ENCODE measurements at places on chromosomes 1 and 21.

DNA sequence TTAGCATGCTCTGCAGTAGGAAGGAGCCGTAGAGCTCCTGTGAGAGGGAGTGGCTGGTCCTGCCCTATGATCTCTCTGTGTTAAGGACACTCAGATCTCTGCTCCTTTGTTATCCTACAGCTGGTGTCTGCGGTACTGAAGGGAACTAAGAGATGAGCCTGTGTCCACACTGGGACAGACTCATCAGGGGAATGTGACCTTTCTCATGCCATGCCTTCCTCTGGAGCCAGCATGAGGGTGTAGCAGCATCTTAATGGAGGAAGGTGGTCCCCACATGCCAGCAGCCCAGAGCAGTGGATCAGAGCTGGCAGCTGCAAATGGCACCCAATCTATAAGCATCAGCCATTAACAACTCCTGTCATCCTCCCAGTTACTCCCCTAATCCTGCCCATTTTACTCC is 24.7 kb upstream of the GUCA2B start:
- DNase-seq: no peak

GRCh38 chr1:218633238-218633988 is 288.3 kb downstream of the TGFB2 start:
- DNase-seq: no peak

GRCh38 chr1:214261206-214262123 is 19.5 kb upstream of the SMYD2 start:
- DNase-seq: peak; percentile 57

DNA sequence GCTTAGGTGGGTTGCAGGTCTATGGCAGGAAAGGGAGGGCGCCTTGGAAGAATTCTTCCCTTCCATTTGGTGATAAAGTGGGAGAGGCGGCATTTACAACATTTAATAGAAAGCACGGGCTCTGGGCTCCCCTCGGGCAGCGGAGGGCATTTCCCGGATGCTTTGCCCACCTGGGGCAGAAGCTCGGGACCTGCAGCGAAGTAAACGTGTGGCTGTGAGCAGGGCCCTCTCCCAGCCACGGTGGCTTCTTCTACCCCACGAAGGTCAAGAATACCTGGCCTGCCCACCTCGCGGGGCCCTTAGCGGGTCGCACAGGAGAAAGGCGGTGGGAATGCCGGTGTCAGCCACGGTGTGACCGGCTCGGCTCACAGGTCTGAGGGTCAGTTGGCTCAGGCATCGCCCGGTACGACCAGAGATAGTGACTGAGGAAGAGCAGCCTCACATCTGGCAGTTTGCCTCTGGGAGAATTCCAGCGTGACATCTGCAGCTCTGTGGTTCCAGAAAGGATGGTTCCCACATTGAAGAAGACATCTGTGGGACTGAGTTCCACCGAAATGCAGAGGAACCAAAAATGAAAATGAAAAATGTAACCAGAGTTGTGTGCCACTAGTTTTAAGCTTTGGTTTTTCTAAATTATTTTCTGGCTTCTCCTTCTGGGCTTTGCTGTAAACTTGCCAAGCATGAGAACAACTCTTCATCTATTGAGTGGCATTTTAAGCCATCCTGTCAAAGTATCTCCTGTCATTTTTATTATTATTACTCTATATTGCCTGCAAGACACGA is 720 bp upstream of the F3 start:
- DNase-seq: peak; percentile 64

DNA sequence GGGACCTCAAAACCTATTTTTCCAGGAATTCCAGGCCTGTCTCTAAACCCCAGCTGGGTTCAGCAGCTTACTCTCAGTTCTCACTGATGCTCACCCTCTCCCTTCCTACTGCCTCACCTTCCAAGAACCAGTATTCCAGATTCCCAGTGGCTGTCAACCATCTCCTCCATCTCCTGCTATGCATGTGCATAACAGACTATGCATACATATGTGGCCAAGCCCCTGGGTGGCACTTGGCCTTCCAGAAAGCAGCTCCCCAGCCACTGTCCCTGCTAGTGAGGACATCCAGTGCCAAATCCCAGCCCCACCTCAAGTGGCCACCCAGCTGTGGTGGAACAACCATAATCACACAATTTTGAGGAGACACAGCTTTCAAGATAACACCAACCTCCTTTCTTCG is 475.7 kb upstream of the PKN2 start:
- no peak for DNase-seq

GRCh38 chr21:32779983-32780382 is 8.4 kb upstream of the PAXBP1 start:
- no peak for DNase-seq

DNA sequence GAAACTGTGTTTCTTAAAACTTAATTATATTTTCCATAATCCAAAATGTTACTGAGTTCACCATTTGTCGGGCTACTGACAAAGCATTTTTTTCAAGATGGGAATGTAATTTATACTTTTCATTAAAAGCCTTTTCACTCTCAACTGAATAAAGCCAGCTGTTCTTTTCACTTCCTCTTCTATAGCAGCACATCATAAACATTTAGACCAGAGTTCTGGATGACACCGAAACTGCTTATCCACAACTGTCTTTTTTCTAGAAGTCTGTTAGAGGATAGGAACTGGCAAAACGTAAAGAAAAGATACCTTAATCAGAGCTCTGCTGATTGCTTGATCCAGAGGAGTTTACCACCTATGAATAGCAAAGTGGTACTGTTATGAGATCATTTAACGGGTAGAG is 594.7 kb downstream of the ADGRL2 start:
- DNase-seq: no peak

- no peak for DNase-seq
These were observed 40.7 kb downstream of the WDR3 start for GRCh38 chr1:117970252-117970651.

DNA sequence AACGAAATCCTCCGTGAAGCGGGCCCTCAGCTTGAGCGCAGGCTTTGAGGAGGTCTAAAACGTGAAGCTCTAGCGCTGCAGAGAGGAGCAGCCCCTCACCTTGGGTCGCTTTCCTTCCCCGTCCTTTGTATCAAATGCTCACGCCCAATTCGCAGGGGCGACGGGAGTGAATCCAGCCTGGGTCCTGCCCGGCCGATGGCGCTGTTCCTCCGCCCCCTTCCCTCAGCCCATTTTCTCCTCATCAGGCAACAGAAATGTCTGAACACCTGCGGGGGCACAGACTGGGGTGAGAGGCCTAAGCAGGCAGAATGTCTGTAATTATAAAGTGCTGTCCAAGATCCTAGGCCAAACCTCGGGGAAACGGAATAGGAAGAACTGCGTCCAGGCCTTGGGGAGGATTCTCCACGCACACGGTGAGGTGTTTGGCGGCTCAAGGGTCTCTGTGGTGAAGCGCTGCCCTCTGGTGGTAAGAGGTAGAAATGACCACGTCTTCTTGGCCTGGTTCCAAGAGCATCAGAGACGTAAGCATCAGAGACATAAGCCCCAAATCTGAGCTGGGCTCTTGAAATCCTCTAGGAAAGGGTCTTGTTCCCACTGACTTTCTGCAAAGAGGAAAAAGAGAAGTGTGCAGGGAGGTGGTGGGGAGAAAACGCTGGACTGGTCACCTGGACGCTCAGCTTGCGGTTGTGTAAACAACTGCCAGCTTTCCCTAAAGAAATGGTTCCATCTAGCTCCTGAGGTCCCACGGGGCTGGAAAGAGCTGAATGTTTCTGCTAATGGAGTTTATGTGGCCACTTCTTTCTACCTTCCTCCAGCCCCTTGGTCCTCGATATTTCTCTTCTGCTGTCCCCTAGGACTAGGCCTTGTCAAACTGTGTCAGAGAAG is 92.1 kb upstream of the CD53 start:
- peak; percentile 74 for DNase-seq

- no peak for DNase-seq
These were observed 59.9 kb downstream of the DNM3 start for GRCh38 chr1:171901245-171901644.

- no peak for DNase-seq
These were observed 28.2 kb downstream of the PTGER3 start for GRCh38 chr1:71019233-71019969.

DNA sequence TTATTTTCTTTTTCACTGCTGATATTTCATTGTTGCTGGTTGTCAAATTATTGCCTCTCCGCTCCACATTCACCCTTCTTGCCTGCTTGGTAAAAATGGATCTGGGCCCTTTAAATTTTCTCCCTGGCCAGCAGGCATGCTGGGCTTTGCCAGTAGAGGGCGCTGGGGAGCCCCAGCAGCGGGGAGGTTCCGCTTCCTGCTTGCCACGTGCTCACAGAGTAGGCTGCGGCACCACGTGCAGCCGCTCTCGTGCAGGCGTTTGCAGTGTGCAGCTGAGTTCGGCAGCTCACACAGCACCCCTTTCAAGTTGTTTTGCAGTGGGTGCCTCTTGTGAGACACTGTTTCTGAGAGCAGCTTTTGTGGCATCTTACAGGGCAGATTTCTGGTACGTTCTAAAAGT is at the start of gene ACTL8:
TSS of gene ACTL8 (plus strand) at position 214 of the 400 bp plus-strand sequence. CDS start 67,676 bp downstream, outside the sequence.
- DNase-seq: no peak

- no peak for DNase-seq
These were observed 42.6 kb downstream of the DNM3 start for GRCh38 chr1:171883849-171884248.

DNA sequence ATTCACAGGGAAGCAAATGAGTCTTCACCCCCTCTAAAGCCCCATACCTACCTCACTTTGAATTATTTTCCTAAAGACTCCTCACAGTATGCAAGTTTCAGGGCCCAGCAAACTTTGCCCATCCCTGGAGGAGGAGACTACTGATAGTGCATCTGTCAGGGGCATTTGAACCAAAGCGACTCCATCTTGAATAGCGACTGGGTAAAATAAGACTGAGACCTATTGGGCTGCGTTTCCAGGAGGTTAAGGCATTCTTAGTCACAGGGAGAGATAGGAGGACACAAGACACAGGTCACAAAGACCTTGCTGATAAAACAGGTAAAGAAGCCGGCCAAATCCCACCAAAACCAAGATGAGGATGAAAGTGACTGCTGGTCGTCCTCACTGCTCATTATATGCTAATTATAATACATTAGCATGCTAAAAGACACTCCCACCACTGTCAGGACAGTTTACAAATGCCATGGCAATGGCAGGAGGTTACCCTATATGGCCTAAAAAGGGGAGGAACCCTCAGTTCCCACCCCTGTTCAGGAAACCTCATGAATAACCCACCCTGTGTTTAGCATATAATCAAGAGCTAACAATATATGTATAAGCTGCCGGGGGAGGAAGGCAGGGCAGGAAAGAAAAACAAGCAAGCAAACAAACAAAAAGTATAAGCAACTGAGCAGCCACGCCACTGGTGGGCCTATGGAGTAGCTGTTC is 3.3 kb upstream of the PKNOX1 start:
- no peak for DNase-seq

GRCh38 chr1:63152572-63152971 is 169.8 kb upstream of the FOXD3 start:
- no peak for DNase-seq

DNA sequence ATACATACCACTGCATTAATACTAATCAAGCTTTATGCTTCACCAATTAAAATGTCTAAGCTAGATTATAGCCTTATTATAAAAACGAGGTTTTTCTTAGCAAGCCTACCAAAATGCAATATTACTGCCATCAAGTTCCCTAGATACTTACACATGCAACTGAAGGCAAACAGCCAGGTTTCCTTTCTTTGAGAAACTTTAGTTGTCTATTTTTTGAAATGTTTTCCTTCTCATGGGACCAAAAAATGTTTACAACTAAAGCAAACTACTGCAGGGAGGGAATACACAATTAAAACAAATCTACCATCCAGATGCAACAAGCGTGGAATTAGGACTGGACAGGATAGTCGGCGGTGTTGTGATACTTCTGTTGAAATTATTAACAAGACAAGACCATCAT is 1.3 kb downstream of the ZNF644 start:
- peak; percentile 24 for DNase-seq

- no peak for DNase-seq
These were observed 1.8 kb upstream of the ACBD6 start for GRCh38 chr1:180504186-180504585.

GRCh38 chr1:53256511-53257453 is 18.5 kb upstream of the MAGOH start:
- DNase-seq: no peak

GRCh38 chr1:205980237-205980870 is 22.8 kb downstream of the RAB7B start:
- DNase-seq: no peak

DNA sequence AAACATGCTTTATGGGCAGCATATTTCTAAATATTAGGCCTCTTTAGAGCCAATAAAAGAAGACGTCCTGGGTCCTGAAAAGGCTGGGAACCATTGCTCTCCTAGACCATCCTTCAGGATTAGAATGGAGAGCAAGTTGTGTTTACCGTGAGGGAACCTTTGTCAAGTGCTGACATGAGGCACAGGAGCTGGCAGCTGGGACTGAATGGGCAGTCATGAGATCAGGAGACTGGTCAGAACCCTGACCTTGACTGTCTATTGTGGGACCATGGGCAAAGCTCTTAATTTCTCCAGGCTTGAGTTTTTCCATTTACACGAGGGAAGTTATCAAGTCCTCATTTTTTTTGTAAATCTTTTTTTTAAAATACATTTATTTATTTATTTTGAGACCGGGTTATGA is 5.2 kb downstream of the PFKFB2 start:
- DNase-seq: no peak

DNA sequence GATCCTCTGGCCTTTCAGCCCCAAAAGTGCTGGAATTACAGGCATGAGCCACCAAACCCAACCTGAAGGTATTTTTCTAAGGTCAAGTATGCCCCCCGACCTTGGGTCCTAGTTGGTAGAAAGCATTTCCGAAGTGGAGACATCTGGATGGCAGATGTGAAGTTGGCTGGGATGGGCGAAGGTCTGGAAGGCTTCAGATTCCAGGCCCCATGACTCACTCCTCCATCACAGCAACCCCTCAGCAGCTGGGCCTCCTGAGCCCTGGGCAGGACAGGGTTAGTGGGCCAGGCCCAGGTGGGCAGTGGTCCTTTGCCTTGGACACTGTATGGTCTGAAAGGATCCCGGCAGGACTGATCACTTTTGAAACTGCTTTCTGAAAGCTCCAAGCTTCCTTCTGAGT is 23.3 kb downstream of the NAV1 start:
- peak; percentile 95 for DNase-seq

GRCh38 chr1:165355977-165356811 is at the start of gene LMX1A:
Gene LMX1A, minus strand, starts transcription at chr1:165356715. Its CDS starts 1,156 bp downstream, at chr1:165355559.
- DNase-seq: no peak

DNA sequence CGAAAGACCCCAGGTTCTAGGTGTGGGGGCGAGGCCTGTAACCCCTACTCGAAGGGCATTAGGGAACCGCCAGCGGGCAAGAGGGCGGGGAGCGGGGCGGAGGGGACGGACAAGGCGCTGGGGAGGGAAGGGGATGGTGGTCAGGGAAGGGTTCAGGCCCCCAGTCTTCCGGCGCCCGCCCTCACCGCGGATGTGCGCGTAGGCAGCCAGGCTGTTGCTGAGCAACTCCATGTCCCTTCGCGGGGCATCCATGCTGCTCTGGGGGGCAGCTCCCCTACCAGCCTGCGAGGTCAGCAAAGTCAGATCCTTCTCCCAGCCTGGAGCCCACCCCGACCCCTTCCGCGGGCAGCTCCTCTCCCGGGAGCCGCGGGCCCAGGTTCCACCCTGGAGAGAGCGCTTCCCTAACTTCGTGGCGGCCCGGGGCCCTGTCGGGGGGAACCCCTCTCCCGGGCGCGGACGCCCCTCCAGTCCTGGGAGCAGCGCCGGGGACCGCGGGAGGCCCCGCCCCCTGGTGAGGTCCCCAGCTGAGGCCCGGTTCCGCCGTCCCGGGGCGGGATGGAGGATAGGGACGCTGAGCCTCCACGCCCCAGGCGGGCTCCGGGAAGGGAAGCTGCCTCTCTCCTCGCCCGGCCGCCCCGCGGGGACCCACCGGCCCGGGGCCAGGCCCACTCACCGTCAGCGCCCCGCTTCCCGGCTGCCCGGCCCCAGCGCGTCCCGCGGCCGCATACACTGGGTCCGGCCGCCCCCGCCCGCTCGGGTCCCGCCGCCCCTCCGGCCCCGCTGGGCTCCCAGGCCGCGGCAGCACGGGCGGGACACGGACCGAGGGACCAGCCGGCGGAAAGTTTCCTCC is 434 bp downstream of the EVA1B start:
- DNase-seq: peak; percentile 54

Measured in fibroblast of lung (primary cell).